ENCODE measurements at places on chromosomes 11 and 22.

- DNase-seq = no peak
Measured at GRCh38 chr11:130904380-130904779, 11.9 kb downstream of the SNX19 start.

DNA sequence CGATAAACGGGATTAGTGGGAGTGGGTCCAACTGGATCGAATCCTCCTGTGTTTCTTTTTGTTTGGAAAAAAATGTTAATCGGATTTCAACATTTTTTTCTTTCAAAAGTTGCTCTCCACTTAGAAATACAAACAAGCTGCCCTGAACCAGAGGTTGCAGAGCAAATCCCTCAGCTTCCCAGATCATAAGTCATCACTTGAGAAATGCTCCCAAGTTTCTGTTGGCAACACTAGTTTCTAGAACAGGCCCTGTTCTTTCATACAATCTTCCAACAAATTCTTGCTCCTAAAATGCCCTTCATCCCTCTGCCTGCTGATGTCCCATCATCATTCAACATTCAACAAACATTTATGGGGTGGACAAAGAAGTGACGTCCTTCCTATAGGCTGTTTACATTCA is 1.3 kb upstream of the MLC1 start:
- DNase-seq = no peak

- no peak for DNase-seq
Measured at GRCh38 chr11:126123686-126124085, 61.0 kb upstream of the CDON start.

GRCh38 chr22:36727110-36727509 is 23.6 kb upstream of the CACNG2 start:
- DNase-seq = no peak

- no peak for DNase-seq
Measured at GRCh38 chr11:106821826-106822225, 196.4 kb downstream of the GUCY1A2 start.

DNA sequence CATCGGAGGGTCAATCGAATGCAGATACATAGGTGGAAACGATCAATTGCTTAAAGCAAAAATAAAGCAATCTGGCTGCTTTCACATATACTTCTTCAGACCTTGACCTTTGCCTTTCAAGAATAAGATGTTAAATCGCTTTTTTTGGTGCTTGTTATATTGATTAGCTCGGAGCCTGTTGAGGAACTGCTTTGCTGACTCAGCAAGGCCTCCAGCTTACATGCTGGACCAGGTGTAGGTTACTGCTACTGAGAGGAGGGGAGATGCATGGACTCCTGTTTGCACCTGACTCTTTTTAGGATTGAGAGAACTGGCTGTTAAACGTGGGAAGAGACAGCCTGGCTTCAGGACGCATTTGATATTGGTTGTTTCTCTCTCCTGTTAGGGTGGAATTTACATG is 31.3 kb upstream of the NELL1 start:
- no peak for DNase-seq

DNA sequence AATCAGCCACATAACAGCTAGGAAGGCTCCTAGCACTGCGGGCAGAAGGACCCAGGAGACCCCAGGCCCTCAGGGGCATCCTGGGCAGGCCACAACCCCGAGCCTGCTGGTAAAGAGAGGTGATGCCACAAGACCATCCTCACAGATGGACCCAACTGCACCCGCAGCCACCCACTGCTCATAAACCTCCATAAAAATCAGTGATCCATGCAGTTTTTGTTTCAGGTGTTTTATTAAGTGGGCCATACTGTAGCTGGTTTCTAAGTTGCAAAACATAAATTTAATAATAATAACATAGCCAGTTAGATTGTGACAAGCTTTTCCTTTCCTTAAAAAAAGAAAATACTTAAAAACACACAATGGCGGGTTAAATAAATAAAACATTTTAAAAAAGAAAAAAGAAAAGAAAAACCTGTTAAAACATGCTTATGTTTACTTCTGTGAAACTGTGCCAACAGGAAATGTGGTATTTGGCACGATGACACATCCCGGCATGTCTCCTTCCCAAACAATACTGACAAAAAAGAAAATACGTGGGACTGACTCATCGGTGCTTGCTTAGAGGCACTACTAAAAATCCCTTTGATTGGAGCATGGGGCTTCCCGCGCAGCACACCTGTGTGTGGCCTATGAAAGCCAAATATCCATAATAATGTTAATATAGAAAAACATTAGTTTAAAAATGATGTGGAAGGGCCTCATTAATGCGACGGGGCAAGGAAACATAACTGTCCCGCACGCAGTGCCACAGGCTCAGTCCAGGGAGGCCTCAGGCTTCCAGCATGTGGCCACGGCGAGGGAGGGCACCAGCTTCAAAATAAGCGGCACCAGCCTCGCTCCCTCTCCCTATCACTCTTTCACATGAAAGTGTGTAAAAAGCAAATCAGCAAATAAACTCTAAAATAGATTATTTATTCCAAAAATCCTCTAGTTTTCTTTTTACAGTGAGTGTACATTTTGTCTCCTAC is 47.5 kb upstream of the SCUBE2 start:
- DNase-seq = no peak

GRCh38 chr22:26159886-26160285 is 9.4 kb upstream of the SEZ6L start:
- DNase-seq = no peak

GRCh38 chr22:17882727-17883126 is 108.5 kb upstream of the BID start:
- DNase-seq = no peak

GRCh38 chr22:28075358-28075981 is 156.4 kb upstream of the PITPNB start:
- DNase-seq = no peak

DNA sequence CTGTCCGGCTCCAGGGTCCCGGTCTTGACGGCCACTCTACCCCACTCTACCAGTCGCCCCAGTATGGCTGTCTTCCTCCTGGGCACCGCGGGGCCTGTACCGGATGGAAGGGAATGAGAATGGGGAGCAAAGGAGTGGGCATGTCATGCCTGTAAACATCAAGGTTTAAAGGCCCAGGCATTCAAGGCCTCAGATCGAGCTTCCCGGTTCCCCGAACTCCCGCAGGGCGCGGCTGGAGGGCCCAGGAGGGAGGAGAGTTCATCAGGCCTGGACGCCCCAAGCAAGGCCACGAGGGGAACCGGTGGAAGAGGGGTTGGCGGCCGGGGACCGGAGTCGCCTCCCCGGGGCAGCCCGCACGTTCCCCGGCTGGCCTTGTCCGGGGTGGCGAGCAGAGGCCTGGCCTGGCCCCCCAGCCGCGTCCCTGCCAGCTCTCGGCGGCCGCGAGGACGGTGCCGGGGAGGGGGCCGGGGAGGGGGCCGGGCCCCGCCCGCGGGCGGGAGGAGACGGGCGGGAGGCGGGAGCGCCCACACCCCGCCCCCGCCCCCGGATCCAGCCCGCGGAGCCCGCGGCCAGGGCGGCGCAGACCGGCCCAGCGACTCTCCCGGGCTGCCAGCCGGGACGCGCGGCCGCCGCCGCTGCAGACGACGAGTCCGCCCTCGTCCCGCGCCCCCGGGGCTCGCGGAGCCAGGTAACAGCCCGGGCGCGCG is at the start of gene CDC42EP1:
CDC42EP1 (plus strand) TSS at position 580 of the 707 bp plus-strand sequence. CDS start 5,870 bp downstream, outside the sequence.
- DNase-seq = no peak

- no peak for DNase-seq
Measured at GRCh38 chr11:102256251-102256650, 61.0 kb upstream of the BIRC3 start.

DNA sequence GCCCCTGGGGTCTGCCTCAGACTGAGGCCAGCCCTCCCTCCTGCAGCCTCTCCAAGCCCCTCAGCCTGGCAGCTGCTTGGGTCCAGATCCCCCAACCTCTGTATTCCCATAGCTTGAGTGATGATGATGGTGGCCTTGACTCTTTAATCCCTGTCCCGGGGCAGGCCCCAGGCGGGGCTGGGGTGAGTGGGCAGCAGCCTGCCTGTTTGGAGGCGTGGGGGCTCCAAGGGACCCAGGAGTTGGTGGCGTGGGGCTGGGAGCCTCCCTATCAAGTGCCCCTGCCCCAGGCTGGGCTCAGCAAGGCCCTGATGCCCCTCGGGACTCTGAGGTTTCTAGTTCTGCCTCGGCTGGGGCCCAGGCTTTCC is 22.5 kb downstream of the PPIL2 start:
- DNase-seq = no peak

GRCh38 chr11:12642806-12643428 is 31.3 kb upstream of the TEAD1 start:
- DNase-seq = no peak

DNA sequence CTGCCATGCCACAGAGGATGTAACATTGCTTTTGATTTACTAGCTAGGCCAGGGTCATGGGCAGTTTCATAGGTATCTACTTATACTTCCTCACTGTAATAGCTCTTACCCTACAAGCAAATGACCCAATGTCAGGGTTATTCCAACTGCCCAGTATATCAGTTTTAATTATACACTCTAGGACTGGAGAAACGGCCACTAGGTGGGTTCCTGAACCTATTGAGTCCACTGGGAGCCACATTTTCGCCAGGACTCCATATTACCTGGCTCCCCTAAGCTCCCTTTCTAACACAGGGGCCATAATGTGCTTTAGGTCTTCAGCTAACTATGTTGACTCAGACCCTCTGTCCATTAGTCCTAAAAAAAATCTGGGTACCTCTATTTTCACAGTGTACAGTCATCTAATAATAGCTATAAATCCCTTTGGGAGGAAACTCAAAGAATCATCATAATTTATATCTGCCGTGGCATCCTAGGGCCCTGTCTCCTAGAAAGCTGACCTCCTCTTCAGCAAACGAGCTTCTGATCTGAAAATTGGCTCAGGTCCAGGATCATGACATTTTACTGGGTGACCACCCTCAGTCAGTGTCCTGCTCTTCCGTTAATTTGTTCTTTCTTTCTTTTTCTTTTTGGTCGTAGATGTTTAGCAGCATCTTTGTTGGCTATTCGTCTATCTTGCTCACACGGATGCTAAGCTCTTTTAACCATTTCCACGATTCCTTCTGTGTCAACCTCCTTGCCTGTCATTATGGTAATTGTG is 244.3 kb downstream of the FAM76B start:
- DNase-seq = no peak

DNA sequence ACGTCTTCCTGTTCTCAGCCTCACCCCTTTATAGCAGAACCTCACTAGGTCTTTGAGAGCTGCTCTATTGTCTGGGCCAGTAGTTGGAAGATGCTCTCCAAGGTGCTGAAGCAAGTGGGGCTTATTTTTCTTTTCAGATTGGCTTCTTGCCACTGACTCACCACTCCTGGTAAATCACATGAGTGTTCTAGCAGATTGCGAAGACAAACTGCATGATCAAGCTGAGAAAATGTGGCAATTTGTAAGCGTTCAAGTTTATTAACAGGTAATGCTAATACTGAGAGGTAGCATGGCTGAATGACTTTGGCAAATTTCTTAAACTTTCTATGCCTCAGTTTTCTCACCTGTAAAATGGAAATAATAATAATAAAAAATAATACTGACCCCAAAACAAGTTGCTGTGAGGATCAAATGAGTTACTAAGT is 59.2 kb downstream of the CACNG2 start:
- no peak for DNase-seq

GRCh38 chr11:10641177-10641911 is 52.2 kb downstream of the IRAG1 start:
- no peak for DNase-seq

DNA sequence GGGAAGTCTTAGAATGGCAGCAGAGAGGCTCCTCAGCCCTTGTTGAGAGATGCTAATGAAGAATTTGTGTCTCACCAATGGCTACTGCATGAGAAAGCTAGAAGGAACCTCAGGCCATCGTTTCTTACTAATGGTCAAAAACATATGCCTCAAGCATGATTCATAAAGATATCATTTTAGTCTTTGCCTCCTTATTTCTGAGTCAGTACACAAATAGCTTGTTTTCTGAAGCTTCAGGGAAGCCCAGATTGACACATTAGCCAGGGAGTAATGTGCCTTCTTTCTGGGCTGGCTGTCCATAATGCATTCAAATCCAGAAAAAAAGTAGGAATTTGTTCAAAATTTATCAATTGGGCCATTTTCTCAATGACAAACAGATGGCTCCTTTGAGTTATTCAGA is 169.4 kb upstream of the ZBED5 start:
- DNase-seq = no peak

- no peak for DNase-seq
Measured at GRCh38 chr11:92500453-92500852, 275.8 kb downstream of the FAT3 start.

GRCh38 chr22:21038405-21038804 is 6.0 kb upstream of the SLC7A4 start:
- no peak for DNase-seq
